Neural progenitor cell (in vitro differentiated cells): ENCODE measurements at places on chromosomes 1 and 21. TPM values are rescaled to one million over a fixed set of nuclear protein-coding genes. Genes with fewer than 3 reads are reported as not detected.

DNA sequence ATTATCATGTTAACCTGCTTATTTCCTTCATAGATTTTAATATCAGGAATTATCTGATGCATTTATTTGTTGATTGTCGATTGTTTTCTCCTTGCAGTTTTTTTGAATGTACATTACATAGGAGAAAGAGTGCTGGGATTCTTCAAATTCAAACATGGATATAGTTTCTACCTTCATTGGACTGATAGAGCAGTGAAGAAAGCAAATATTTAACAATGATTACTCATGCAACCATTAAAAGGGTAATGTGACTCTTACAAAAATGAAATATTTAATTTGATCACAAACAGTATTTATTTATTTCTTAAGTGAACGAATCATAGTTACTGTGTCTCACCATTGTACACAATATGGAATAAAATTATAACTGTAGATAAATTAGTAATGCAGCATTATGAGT is 350.9 kb downstream of the BRINP3 start:
- no peak overlapping the region for H3K4me3 ChIP-seq
- no peaks in the 10 kb centered on the region for H3K36me3 ChIP-seq
- DNase-seq: no peak
- H3K27ac ChIP-seq: no peak overlapping the region
- no peaks in the 10 kb centered on the region for H3K27me3 ChIP-seq
- no peaks in the 10 kb centered on the region for H3K4me1 ChIP-seq

GRCh38 chr1:93419344-93419743 is 28.6 kb upstream of the FNBP1L start:
- H3K27me3 ChIP-seq: no peaks in the 10 kb centered on the region
- no peak overlapping the region for H3K4me3 ChIP-seq
- no peaks in the 10 kb centered on the region for H3K4me1 ChIP-seq
- H3K27ac ChIP-seq: no peak overlapping the region
- H3K36me3 ChIP-seq: no peaks in the 10 kb centered on the region
- DNase-seq: no peak

DNA sequence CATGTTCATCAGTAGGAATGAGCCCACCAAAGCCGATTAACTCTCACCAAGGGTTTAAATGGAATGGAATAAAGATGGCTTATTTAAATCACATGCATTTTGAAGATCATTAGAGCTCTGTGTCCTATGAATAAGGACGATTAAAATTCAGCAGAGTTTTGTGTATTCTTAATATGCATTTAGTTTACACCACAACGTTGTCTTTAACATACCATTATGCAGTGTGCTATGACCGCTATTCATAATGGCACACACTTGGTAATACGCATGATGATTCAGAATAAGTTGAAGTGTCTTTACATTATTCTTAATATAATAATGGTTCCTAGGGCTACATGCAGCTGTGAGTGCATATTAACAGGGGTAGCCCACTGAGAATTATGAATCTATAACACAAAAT is 190.7 kb downstream of the PTBP2 start:
- H3K36me3 ChIP-seq: no peaks in the 10 kb centered on the region
- H3K4me1 ChIP-seq: no peaks in the 10 kb centered on the region
- H3K27ac ChIP-seq: no peak overlapping the region

DNA sequence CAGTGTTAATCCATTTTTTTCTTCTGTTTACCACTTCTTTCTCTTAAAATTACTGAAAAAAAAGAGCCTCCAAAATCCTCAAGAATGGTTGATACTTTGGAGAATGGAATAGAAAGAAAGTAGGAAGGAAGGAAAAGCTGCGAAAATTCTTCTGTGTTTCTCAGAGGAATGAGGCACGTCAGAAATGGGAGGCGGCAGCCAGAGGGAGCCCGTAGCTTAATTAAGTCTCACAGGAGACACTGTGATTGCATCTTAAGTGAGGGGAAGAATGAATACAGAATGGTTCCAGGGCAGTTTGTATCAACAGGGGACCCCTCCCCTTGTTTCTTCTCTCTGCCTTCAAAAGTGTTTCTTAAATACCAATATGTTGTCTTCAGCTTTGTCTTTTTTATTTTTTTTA is 1099.5 kb downstream of the PLA2G4A start:
- H3K4me1 ChIP-seq: peaks cover 10% of the 10 kb centered on the region
- H3K27ac ChIP-seq: no peak overlapping the region
- peak; percentile 83 for DNase-seq
- H3K36me3 ChIP-seq: no peaks in the 10 kb centered on the region
- H3K27me3 ChIP-seq: no peaks in the 10 kb centered on the region
- H3K4me3 ChIP-seq: no peak overlapping the region

- H3K4me3 ChIP-seq: no peak overlapping the region
- H3K27ac ChIP-seq: no peak overlapping the region
- H3K27me3 ChIP-seq: no peaks in the 10 kb centered on the region
- H3K4me1 ChIP-seq: no peaks in the 10 kb centered on the region
- no peak for DNase-seq
- H3K36me3 ChIP-seq: no peaks in the 10 kb centered on the region
Observed at GRCh38 chr1:24535021-24535424, 20.9 kb upstream of the NCMAP start.

- no peaks in the 10 kb centered on the region for H3K36me3 ChIP-seq
- no peak overlapping the region for H3K4me3 ChIP-seq
- no peak overlapping the region for H3K27ac ChIP-seq
- no peaks in the 10 kb centered on the region for H3K27me3 ChIP-seq
- DNase-seq: no peak
- H3K4me1 ChIP-seq: peaks cover 8% of the 10 kb centered on the region
Observed at GRCh38 chr1:212853658-212854057, 4.4 kb upstream of the FLVCR1 start.

- no peak overlapping the region for H3K27ac ChIP-seq
- no peaks in the 10 kb centered on the region for H3K36me3 ChIP-seq
- DNase-seq: no peak
- H3K27me3 ChIP-seq: no peaks in the 10 kb centered on the region
Observed at GRCh38 chr21:38646213-38646837, 148.0 kb upstream of the ERG start.

- H3K27me3 ChIP-seq: no peaks in the 10 kb centered on the region
- no peaks in the 10 kb centered on the region for H3K36me3 ChIP-seq
- DNase-seq: no peak
- H3K4me3 ChIP-seq: no peak overlapping the region
- no peak overlapping the region for H3K27ac ChIP-seq
- H3K4me1 ChIP-seq: peaks cover 10% of the 10 kb centered on the region
Observed at GRCh38 chr1:66095190-66095589, 302.5 kb downstream of the PDE4B start.

DNA sequence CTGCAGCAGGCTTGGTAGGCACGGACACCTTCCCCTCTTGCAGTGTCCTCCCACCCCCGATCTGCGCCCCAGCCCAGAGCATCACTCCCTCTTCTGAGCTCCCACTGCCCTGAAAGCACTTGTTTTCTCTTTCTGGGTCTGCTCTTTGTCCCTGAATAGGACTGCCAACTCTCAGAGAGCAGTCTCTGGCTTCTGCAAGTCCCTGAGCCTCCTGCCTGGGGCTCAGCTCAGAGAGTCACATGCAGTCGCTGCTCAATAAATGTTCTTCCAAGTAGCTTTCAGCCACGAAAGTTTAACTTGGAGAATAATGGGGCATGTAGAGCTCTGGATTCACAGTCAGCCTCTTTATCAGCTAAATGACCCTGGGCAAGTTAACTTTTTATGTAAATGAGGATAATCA is 205.6 kb downstream of the HIVEP3 start:
- no peaks in the 10 kb centered on the region for H3K4me1 ChIP-seq
- peak; percentile 15 for DNase-seq
- H3K27ac ChIP-seq: no peak overlapping the region
- no peaks in the 10 kb centered on the region for H3K27me3 ChIP-seq
- no peaks in the 10 kb centered on the region for H3K36me3 ChIP-seq
- H3K4me3 ChIP-seq: no peak overlapping the region

ARHGAP29 gene
- 11.4 and 14.8 TPM in 2 replicates for total RNA-seq

FCRLA gene
- not detected in 2 replicates for total RNA-seq

SORT1 gene
- 33.3 and 38.9 TPM in 2 replicates for total RNA-seq
